Tibial nerve (tissue), 4 donors: ENCODE measurements at places on chromosomes 2 and 18.

DNA sequence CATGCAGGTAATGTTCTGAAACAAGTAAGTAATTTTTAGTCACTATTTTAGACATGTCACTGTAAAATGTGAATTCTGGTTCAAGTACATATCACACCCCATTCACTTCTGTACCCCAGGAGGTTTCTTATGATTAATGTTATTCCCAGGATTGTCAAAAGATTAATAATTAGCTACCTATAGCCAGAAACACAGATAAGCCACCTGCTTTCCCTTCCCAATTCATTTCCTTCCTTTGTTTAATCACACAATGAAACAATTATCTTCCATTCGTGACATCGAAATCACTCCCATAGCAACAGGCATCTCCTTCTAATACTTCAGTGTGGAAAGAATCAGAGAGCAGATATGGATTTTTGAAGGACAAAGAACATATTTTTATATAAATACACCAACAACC is 1650.3 kb upstream of the CELF4 start:
- DNase-seq: no peak

DNA sequence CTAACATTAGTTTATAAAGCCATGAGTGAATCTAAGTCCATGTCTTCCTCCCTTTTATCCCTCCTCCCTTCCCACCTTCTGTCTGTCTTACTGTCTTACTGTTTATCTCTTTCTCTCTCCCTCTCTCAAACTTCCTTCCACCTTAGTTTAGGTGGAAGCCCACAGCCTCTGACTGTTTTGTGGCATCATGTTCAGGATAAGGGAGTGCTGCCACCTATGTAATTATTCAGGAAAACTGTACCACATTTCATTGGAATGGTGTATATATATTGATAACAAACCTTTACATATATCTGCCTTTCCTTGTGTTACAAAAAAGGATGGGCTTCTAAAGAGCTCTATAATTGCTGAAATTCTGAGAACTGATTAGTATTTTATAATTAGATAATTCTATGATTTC is 48.7 kb downstream of the NETO1 start:
- DNase-seq: no peak

DNA sequence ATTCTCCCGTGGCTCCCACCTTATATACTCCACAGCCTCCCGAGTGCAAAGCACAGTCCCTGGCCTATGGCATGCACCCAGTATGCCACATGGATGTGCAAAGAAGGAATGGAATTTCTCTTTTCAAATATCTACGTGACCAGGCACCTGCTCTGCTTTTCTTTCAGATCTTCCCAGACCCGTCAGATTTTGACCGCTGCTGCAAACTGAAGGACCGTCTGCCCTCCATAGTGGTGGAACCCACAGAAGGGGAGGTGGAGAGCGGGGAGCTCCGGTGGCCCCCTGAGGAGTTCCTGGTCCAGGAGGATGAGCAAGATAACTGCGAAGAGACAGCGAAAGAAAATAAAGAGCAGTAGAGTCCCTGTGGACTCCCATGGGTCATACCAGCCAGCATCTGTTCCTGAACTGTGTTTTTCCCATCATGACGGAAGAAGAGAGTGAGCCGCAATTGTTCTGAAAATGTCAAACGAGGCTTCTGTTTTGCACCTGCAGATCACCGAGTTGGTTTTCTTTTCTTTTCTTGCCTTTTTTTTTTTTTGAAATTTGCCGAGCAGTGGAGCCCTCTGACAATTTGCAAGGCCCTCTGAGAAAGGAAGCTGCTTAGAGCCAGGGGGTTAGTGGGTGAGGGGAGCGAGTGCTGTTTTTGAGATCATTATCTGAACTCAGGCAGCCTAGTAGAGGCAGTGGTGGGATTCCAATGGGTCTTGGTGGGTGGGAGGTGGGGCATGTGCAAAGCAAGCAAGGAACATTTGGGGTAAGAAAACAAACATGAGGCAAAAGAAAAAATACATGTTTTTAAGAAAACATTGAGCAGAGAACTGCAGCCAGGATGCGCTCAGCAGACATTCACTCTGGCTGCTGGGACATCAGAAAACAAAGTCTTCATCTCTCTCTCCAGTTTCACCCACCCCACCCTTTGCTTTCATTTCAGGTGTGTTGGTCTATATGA is 26.2 kb downstream of the LBH start:
- DNase-seq: no peak

DNA sequence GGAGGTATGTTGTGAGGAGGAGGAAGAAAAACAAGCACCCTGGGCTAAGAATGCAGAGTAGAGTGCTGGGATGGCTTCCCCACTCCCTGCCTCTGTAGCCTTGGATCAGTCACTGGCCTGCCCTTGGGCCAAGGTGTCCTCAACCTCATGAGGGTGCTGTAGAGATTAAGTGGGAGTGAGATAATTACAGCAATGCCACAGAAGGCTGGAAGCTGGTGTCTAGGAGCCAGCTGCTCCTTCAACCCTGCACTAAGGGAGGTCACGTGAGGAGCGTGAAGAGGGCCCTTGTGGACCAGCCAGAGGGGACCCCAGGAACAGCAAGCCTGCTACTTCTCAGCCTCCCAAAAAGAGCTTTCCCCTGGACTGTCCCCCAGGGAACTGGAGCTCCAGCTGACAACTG is 95.2 kb downstream of the TTC32 start:
- DNase-seq: no peak

- DNase-seq: no peak
Observed at GRCh38 chr18:37019157-37019827, 190.4 kb downstream of the KIAA1328 start.

- no peak for DNase-seq
Observed at GRCh38 chr2:62587592-62587991, 81.6 kb upstream of the TMEM17 start.

DNA sequence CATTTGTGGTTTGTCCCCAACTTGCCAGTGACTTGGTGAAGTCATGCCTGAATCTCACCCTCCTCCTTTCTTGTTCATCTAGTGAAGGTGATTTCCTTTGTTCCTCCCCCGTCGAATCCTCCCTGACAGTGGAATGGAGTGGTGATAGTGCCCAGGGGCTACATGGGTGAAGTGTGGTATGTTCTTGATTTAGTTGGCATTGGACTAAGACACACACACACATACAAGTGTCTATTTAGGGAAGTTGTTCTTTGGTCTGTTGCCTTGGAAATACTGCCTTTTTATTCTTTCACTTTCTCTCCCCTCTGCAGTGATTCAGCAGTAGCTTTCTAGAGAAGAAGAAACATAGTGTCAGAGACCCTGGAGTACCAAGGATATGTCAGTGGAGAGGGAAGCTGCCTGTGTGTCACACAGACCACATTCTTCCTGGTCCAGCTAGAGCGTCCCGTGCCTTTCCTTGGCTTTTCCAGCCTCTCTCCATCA is 10.9 kb downstream of the INPP4A start:
- no peak for DNase-seq

DNA sequence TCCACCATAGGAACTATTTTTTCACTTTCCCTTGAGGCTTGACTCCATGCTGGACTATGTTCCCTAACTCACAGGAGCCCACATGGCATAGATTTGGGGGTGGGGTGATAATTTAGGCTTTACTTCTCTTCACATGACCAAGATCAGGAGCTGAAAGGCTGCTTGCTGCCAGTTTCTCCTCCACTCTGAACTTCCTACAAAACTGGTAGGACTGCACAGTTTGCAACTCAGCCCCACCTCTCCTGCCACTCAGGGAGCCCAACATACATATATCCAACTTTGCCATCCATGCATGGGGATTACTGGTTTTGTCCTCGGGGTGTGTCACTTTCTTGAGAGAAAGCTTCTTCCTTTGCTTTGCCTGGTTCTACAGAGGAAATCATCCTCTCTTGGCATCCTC is 14.2 kb downstream of the INO80D start:
- no peak for DNase-seq

DNA sequence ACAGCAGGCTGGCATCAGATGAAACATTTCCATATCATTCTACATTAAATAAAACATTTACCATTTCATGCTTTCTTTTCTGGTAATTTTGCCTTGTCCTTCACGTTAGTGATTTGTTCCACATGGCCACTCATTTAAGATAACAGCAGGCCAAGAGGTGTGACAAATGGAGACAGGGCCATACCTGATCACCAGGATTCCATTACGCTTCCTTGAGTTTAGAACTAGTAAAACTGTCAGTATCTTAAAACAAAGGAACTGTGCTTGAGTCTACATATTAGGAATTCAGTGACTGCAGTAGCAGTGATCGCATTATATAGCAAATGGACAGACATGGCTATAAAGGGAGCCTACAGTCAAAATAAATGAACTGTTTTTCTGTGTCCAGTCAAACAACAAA is 155.1 kb upstream of the FSHR start:
- DNase-seq: no peak

DNA sequence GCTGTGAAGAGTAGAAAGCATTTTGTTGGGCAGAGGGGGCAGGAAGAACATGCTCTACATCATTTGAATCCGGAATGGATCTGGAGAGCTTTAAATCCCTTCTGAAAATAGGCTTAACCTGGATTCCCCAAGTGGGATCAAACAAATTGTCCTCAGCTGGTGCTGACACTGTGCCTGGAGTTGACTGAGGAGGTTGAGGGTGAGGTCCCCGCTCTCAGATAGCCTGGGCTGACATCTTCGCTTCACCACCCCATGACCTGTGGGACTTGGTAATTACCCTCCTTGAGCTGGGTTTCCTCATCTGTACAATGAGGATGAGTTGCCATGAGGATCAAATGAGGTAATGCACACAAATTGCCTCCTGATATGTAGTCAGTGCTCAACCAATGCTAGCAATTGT is 117.8 kb upstream of the SMAD2 start:
- DNase-seq: no peak

DNA sequence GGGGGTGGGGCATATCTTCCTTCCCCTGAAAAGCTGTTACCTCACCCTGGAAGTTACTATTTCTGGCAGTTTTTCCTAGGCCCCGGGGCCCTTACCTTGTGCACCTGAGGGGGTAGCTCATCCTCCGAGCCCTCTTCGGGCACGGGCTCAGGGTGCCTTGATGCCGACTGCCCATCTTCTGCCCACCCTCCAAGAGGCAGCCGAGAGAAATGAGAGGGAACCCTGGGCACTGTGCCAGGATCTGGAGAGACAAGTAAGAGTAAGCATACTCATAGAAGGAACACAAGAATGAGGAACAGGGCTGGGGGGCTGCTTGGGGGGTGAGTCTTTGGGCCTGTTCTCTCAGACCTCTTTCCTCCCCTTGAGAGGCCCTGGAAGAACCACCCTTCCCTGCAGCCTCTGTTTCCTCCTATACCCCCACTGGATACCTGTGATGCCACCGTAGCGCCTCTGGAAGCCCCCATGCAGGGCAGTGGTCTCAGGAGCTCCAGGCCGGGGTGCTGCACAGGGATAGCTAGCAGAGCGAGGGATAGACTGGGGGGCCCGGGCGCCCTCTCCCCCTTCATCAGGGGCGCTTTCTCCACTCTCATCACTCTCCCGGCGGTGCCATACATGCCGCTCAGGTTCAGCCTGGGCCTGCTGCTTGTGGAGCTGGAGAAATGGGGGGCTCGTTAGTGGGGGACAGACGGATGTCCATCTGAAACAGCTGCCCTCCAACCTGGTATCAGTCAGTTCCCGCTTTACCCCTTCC is 2.1 kb upstream of the ABCB6 start:
- no peak for DNase-seq

GRCh38 chr2:207227749-207228145 is 62.0 kb upstream of the KLF7 start:
- no peak for DNase-seq

- DNase-seq: no peak
Observed at GRCh38 chr2:120641366-120641771, 94.3 kb upstream of the GLI2 start.
